ENCODE measurements at places on chromosomes 16 and 17.

GRCh38 chr16:56277075-56277474, 85.8 kb downstream of the GNAO1 start:
- no peak for DNase-seq

DNA sequence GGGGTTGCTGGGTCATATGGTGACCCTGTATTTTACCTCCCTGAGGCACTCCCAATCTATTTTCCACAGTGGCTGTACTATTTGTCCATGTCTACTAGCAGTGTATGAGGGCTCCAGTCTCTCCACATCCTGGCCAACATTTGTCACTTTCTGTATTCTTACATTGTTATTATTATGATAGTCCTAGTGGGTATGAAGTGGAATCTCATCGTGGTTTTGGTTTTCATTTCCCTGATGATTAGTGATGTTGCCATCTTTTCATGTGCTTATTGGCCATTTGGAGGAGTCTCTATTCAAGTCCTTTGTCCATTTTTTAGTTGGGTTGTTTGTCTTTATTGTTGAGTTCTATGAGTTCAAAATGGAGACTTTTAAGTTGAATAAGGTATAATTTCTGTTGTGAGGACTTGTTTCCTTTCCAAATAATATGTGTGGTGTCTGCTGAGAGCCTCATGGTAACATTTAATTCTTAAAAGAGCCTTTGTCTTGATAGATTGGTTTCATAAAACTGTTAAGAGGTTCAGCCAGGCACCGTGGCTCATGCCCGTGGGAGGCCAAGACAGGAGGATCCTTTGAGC, 108.2 kb downstream of the RPTOR start:
- no peak for DNase-seq

DNA sequence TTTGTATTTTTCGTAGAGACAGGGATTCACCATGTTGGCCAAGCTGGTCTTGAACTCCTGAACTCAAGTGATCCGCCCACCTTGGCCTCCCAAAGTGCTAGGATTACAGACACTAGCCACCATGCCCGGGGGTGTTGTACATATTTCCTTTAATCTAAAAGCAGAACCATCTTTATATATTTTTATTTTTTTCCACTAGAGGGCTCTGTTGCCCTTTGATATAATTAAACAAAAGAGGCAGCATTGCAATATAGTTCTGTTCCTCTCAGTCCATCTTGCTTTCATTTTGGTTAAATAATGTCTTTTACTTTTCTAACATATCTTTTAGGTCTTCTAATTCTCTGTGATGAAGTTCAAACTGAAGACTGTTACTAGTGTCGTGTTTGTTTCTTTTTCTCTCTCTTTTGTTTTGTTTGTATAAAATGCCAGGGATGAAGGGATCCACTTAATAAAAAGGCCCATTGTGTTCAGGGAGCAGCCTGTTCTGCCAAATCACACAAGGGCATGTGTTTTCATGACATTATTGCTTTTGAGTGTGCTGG, 23.4 kb downstream of the WWOX start:
- DNase-seq = peak; percentile 53

DNA sequence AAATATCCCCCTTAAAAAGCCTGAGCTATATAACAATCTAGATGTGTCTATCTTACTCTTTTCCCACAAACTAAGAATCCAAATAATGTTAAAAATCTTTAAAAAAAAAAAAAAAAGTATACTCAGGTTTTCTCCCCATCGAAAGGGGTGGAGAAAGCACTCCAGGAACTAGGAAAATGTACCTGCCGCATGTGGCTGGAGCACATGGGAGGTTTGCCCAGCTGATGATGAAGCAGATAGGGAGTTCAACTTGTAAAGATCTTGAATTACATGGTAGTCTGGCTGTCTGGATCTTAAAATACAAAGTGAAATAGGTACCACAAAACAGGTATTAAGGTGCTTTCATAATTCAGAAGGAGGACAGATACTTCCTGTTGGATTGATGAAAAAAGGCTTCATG, 8.8 kb upstream of the SLFN14 start:
- no peak for DNase-seq

DNA sequence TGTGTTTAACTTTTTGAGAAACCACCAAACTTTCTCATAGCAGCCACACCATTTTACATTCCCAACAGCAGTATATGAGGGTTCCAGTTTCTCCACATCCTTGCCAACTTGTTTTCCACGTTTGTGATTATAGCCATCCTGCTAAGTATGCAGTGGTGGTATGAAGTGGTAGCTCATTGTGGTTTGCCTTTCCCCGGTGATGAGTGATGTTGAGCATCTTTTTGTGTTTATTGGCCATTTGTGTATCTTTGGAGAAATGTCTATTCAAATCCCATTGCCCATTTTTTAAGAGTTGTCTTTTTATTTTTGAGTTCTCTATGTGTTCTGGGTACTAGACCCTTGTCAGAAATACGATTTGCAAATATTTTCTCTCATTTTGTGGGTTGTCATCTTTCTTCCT, 17.4 kb downstream of the SF3B3 start:
- no peak for DNase-seq

- DNase-seq = no peak
Observed at GRCh38 chr16:27243725-27244362, 24.7 kb downstream of the NSMCE1 start.

DNA sequence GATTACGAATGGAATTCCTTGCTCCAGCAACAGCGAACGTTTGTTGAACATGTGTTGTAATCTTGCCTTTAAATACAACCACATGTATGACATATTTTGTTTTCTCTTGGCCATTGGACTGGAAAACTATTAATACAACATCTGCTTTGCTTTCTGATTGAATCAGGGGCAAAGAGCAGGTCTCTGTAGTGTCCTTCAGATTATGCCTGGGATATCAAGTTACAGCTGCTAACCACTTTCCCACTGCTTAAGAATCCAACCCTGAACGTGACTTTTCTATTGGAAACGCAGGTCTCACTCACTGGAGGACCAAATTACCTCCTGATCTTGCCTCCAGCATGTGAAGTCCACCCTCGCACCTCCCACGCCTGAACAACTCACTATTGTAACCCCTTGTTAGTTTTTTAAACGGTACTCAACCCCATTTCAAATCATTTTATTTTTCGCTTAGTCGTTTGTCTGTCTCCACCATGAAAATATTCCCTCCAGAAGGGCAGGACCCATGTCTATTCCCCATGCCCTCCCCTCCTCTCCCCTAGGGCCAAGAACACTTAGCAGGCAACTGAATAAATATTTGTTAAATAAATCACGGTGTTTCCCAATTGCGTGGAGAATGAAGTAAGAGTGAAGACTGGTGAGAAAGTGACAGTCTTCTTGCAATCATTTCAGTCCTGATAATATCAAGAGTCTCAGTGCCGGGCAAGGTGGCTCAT, 57.4 kb upstream of the MRTFB start:
- DNase-seq = no peak

- DNase-seq = peak; percentile 31
Observed at GRCh38 chr16:71311553-71312158, 22.5 kb upstream of the CMTR2 start.

GRCh38 chr17:15364615-15365014, 23.2 kb upstream of the TEKT3 start:
- no peak for DNase-seq

- no peak for DNase-seq
Observed at GRCh38 chr17:79915850-79916430, 76.7 kb upstream of the CBX4 start.

DNA sequence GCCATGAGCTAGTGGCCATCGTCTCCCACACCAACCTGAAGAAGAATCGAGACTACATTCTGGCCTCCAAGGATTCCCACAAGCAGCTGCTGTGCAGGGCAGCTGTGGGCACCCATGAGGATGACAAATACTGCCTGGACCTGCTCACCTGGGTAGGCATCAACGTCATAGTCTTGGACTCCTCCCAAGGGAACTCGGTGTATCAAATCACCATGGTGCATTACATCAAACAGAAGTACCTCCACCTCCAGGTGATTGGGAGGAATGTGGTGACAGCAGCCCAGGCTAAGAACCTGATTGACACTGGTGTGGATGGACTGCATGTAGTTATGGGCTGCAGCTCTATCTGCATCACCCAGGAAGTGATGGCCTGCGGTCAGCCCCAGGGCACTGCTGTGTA, 70.2 kb downstream of the GRIN2A start:
- DNase-seq = no peak

DNA sequence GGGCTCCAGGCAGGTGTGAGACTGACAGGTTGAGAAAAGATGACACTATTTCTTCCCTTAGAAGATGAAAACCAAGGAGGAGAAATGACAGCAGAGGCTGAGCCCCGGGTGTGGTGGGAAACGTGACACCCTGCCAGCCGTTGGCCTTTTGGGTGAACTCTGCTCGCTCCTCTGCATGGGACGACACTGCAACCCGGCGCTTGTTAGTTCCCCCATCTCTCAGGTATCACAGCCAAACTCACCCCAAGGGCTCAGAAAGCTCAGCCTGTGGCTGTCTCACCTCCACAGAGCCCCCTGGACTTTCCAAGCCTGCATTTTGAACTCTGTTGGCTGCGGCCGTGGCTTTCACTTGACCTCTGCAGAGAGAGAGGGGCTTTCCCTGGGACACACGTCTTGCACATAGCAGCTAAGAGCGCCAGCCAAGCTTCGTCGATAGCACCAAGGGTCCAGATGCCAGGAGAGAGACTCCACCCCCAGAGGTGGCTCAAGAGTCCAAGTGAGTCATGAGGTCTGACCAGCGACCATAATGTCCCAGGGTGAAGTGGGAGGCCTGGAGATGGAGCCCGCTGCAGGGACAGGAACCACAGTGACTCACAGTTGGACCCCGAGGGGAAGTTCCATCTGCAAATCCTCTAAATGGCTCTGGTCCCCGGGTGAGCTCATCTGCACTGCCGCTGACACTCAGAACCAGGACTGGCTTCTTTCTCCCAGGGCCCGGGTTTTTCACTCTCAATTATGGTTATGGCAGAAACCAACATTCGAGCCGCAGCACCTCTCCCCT, 301.9 kb downstream of the SOX9 start:
- DNase-seq = peak; percentile 41

- no peak for DNase-seq
Observed at GRCh38 chr16:54766355-54766754, 164.3 kb upstream of the IRX5 start.

- no peak for DNase-seq
Observed at GRCh38 chr17:65545705-65546523, 15.5 kb downstream of the AXIN2 start.

DNA sequence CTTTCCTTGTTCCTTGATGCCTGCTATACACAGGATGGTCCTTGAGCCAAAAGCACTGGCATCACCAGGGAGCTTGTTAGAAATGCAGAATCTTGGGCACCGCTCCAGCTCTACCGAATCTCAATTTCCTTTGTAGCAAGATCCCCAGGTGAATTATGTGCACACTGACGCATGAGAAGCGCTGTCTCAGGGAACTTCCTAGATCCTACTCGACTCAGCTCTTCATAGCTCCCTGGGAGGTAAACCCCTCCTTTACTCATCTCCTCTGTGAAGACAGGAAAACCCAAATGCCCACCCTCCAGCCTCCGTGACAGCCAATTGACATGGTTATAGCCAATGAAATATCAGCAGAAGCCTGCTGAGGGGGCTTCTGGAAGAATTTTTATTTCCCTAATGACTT, 4.1 kb downstream of the USP31 start:
- DNase-seq = no peak

DNA sequence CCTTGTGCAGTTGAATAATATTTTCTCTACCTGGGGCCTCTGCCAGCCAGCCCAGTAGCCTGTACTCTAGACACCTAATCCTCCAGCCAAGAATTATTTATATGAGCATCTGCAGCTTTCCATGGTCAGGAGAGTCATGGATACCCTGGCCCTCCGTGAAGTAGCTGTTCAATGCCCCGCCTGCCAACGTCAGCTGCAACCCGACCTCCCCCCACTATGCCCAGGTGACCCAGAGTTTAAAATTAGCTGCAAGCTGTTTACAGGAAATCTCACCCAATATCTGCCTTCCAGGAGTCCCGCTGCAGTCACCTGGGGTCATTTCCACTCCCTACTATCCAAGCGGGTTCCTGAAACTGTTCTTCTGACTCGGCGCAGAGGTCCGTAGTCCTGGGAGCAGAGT, 12.3 kb downstream of the SDR42E2 start:
- no peak for DNase-seq

GRCh38 chr17:79652999-79653643, 42.3 kb upstream of the RBFOX3 start:
- DNase-seq = no peak

GRCh38 chr16:81601601-81602255, 157.1 kb downstream of the CMIP start:
- DNase-seq = no peak

DNA sequence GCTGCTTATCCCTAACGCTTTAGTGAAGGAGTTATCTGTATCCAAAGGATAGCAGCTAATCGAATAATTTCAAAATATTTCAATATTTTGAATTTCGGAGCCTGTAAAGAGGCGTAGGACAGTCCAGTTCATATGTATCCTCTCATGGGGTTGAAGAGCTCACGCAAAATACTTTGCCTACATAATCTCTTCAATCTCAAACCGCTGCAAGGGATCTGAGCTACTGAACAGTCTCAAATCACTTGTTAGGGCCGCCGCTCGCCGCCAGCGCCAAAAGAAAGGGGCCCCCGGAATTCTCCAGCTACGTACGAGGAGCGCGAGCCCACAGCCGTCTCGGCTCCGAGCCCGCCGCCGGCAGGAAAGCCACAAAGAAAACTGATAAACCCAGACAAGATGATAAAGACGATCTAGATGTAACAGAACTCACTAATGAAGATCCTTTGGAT, 601 bp upstream of the RFWD3 start:
- peak; percentile 49 for DNase-seq

DNA sequence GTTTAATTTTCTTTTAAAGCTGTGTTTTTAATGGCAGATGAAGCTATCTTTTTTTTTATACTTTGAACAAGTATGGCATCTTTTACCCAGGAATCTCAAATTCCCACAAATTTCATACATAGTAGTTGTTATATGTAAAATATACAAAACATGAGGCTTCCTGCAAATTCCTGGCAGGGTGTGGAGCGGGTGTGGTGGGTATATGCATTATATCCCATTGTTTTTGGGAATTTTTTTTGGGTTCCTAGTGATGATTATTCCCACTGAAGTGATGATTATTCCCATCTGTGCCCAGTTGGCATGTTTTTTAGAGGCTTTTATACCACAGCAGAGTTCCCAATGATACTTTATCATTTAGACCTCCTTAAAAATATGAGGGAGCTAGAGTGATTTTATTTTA, 320.4 kb downstream of the ZFHX3 start:
- DNase-seq = no peak

GRCh38 chr17:48066656-48067055, 18.5 kb downstream of the NFE2L1 start:
- DNase-seq = no peak

GRCh38 chr17:73096211-73096610, 3.7 kb upstream of the SLC39A11 start:
- no peak for DNase-seq

- peak; percentile 17 for DNase-seq
Observed at GRCh38 chr16:30896261-30896888, at the start of gene CTF1. TSS of gene CTF1 (plus strand) at chr16:30896614. CDS start at chr16:30896644, 30 bp downstream.

GRCh38 chr16:58442547-58442946, 50.3 kb downstream of the GINS3 start:
- DNase-seq = no peak

DNA sequence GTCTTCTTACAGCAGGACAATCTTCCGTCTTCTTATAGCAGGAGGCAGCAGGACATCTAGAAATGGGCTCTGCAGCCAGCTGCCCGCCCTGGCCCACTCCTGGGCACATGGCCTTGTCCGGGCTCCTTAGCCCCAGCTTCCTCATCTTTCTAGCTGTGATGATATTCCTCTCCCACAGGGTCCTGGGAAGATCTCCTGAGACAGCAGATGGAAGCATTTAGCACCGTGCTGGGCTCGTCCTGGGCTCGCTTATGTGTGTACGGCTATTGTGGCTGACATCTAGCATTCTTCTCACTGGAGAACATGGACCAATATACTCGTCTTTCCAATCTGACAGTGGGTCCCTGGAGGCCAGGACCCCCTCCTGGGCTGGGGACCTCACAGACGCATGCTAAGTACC, 48.5 kb downstream of the TIMM22 start:
- DNase-seq = no peak

Data from activated CD4-positive, alpha-beta T cell treated with anti-CD3 and anti-CD28 coated beads, Interleukin-10, Interleukin-2, amounts not matched to agents 100 ng/mL and 50 ng/mL, durations not matched to agents 16 hours and 8 hours (primary cell).